ENCODE measurements at places on chromosomes 3 and 15.

- no peak for DNase-seq
Observed at GRCh38 chr3:53602866-53603265, 108.5 kb downstream of the CACNA1D start.

GRCh38 chr15:57525581-57525980 lies 66.1 kb upstream of the MYZAP start:
- DNase-seq = no peak

DNA sequence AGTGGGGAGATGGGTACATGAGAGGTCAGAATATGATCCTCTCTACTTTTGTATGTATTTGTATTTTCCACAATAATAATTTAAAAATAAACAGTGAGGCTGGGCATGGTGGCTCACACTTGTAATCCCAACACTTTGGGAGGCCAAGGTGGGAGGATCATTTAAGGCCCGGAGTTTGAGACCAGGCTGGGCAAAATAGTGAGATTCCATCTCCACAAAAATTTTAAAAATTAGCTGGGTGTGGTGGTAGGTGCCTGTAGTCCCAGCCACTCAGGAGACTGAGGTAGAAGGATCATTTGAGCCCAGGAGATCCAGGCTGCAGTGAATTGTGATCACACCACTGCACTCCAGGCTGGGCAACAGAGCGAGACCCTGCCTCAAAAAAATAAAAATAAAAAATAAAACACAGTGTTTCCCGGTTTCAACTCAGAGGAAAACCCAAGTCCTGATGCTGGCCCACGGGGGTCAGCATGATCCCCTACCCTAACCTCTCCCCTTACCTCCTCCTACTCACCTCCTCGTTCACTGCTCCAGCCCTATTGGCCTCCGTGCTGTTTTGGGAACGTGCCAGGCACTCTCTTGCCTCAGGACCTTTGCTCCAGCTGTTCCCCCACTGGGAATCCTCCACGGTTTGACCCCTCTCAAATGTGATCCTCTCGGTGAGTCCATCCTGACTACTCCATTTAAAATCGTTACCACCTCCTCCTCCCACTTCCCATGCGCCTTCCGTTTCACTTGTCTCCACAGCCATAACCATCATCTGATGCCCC lies 2.9 kb upstream of the KLHL40 start:
- no peak for DNase-seq

DNA sequence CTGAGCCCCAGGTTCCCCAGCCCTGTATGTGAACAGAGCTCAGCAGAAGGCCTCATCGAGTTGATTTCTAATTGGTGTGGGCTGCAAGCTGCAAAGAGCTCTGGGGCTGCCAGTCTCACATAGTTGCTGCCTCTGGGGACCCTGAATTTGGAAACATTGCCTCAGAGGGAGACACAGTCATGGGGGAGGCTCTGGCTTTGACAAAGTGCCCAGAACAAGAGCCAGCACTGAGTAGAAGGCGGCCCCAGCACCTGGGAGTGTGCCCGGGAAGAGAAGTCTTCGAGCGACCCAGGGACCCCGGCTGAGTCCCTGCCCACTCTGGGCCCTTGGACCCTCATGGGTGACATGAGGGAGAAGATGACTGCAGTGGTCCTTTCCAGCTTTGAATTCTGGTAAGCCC lies 7.3 kb downstream of the NTRK3 start:
- no peak for DNase-seq

All from iris pigment epithelial cell (primary cell).